ENCODE measurements at places on chromosomes 7 and 10.

DNA sequence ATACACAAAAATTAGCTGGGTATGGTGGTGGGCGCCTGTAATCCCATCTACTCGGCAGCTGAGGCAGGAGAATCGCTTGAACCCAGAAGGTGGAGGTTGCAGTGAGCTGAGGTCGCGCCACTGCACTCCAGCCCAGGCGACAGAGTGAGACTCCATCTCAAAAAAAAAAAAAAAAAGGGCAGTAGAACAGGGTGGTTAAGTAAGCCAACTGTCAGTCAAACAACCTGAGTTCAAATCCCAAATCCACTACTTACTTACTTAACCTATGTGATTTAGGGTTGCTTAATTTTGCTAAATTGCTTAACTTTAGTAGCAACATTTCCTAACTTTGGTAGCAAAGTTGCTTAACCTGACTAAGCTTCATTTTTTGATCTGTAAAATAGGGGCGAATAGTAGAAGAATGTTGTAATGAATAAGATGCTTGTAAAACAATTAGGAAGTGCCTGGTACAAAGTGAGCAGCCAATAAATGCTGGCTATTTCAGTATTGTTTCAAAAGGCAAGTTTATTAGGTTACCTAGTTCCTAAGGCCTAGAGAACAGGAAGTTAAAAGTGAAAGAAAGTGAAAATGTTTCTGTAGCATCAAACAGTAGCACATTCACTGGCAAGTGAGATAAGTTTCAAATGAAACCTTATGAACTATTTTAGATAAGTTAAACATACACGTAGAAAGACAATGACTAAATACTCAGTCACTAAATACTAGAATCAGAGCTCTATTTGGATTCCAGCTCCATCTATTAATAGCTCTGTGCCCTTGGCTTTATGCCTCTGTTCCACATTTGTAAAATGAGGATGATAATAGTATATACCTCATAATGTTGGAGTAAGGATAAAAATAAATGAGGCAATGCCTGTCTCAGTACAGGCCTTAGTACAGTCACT lies 64.3 kb downstream of the HOXA1 start:
- peaks cover 7% of the 10 kb centered on the region for H3K4me1 ChIP-seq
- H3K27ac ChIP-seq = no peak overlapping the region
- DNase-seq = no peak
- no peaks in the 10 kb centered on the region for H3K36me3 ChIP-seq
- H3K4me3 ChIP-seq = no peak overlapping the region

GRCh38 chr10:43595739-43596298 lies 10.4 kb upstream of the ZNF485 start:
- no peaks in the 10 kb centered on the region for H3K27me3 ChIP-seq
- DNase-seq = no peak
- peaks cover 11% of the 10 kb centered on the region for H3K4me1 ChIP-seq
- H3K27ac ChIP-seq = no peak overlapping the region

GRCh38 chr7:48360574-48360973 lies 189.3 kb downstream of the ABCA13 start:
- H3K4me1 ChIP-seq = no peaks in the 10 kb centered on the region
- no peak for DNase-seq

DNA sequence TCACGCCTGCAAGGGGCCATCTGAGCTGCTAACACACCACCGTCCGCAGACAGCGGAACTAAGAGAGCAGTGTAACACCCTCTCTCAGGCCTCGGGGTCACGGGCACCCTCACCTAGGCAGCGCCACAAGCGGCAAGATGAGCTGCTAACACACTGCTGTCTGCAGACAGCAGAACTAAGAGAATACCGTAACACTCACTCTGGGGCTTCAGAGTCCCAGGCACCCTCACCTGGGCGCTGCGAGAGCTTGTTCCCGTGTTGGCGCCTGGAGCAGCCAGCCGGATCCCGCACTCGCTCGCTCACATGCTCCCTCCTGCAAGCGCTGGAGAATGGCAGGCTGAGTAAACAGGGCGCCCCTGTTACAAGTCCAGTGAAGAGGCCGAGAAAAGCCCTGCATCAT lies 160.2 kb downstream of the SRPK2 start:
- H3K27ac ChIP-seq = no peak overlapping the region
- H3K27me3 ChIP-seq = no peaks in the 10 kb centered on the region
- H3K4me3 ChIP-seq = no peak overlapping the region
- no peaks in the 10 kb centered on the region for H3K36me3 ChIP-seq

GRCh38 chr7:131231381-131232220 lies 96.1 kb upstream of the MKLN1 start:
- H3K27me3 ChIP-seq = no peaks in the 10 kb centered on the region
- peak overlapping the region; percentile 59 for H3K27ac ChIP-seq
- H3K4me3 ChIP-seq = no peak overlapping the region
- no peaks in the 10 kb centered on the region for H3K36me3 ChIP-seq
- peak; percentile 19 for DNase-seq

DNA sequence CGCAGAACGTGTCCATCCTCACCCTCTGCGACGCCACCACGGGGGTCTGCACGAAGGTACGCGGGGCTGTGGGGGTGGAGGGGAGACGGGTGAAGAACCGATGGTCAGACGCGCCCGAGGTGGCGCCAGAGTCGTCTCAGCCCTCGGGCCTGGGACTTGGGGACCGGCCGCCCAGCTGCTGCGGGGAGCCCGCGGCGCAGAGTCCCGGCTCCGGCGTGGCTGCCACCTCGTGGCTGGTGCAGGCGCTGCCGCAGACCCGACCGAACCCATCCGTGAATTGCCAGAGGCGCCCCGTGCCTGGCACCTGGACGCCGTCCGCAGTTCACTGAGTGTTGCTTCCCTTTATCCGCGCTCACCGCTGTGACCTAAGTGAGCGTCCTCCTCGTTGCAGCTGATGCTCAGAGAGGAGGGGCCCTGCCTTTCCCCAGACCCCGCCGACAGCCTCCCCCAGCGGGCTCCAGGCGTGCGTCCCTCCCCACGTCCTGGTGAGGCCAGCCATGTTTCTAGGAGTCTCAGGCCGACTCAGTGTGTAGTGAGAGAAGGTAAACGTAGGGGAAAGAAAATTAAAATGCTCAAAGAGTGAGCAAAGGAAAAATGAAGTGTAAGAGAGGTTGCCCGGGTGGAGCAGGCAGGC lies 208.7 kb downstream of the PAXIP1 start:
- DNase-seq = peak; percentile 41
- H3K27ac ChIP-seq = no peak overlapping the region
- no peaks in the 10 kb centered on the region for H3K4me1 ChIP-seq

DNA sequence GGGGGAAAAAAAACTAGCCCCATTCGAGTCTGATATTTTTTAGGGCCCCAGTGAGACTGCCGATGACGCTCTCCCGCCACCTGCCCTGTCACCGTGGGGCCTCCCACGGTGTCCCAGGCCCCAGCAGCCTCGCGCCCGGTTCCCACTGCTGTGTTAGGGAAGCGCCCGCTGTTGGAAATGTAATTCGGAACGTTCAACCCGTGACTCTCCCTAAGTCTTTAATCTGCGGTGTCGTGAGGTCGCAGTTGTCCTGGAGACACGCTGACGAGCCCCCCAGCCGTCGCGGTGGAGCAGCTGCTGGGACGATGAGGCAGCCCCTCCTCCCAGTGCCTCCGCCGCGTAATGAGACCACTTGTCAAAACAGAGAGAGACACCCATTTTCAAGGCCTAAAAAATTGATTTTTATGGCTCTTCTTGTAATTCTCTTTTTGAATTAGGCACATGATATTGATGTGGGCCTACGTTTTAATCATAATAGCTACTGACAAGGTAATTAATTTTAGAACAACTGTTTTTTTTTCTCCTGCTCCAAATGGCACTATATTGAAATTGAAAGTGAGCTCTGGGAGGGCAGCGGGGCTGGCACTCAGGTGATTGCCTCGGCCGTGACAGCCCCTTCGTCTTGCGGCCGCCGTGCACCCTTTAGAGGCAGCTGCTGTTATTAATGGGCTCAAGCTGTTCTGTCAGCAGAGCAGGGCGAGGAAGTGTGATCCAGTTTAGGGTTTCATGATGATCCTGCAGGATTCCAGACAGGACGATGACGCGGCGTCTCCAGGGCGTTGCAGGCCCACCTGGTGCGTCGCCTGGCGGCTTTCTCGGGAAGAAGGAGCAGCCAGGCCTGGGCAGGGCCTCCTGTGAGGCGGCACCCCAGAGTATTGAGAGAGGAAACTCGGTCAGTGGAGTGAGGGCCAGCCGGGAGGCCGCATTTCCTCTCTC lies 63.3 kb downstream of the NKX6-2 start:
- H3K36me3 ChIP-seq = no peaks in the 10 kb centered on the region
- no peaks in the 10 kb centered on the region for H3K4me1 ChIP-seq
- no peak for DNase-seq
- no peak overlapping the region for H3K4me3 ChIP-seq
- H3K27ac ChIP-seq = no peak overlapping the region

DNA sequence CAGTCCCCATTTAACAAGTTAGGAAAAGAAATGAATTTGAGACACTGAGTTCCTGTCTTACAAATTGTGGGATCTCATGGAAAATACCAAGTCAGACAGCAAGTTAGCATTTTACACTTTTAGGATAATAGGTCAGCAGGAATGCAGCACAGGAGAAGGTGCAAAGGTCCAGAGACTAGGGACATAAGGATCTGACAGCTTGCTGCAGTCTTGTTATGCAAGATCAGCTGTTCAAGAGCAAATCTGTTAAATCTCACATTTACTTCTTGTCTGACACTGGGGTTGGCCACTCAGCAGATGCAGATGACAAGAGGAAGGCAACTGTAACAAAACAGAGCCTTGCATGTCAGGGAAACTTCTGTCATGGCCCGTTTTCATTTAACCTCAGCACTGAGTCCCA lies 239.6 kb downstream of the PHF14 start:
- no peaks in the 10 kb centered on the region for H3K27me3 ChIP-seq
- no peak overlapping the region for H3K27ac ChIP-seq
- H3K4me3 ChIP-seq = no peak overlapping the region
- DNase-seq = no peak
- no peaks in the 10 kb centered on the region for H3K36me3 ChIP-seq
- H3K4me1 ChIP-seq = peaks cover 4% of the 10 kb centered on the region

DNA sequence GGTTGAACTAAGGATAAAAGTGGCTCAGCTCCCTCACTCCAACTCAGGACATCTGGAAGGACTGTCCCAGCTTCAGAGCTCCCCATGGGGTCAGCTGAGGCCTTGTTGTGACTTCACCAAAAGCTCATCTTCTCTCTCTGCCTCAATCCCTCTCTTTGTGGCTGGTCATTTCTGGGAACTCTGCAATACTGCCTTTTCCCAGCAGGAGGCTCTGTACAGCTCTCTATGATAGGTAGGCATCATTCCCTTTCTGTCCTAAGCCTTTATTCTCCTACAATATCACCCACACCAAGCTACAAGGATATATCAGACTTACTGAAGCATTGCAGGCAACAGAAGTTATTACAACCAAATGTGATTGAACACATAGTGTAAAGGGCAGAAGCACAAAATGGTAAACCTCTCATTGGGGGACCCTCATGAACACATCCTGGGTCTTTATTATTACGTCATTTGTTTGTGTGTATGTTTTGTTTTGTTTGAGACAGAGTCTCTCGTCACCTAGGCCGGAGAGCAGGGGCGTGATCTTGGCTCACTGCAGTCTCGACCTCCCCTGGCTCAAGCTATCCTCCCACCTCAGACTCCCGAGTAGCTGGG lies 36.7 kb upstream of the PRPS1L1 start:
- H3K4me1 ChIP-seq = no peaks in the 10 kb centered on the region
- no peak overlapping the region for H3K4me3 ChIP-seq
- H3K27ac ChIP-seq = no peak overlapping the region
- H3K27me3 ChIP-seq = no peaks in the 10 kb centered on the region
- H3K36me3 ChIP-seq = no peaks in the 10 kb centered on the region
- DNase-seq = no peak

All from adrenal gland (tissue), 19 donors.